ENCODE measurements at places on chromosomes 6 and 20.

- no peak for DNase-seq
These were observed 226.8 kb downstream of the EYA4 start for GRCh38 chr6:133467982-133468380.

- no peak for DNase-seq
These were observed 436.9 kb upstream of the MARCKS start for GRCh38 chr6:113420290-113420689.

DNA sequence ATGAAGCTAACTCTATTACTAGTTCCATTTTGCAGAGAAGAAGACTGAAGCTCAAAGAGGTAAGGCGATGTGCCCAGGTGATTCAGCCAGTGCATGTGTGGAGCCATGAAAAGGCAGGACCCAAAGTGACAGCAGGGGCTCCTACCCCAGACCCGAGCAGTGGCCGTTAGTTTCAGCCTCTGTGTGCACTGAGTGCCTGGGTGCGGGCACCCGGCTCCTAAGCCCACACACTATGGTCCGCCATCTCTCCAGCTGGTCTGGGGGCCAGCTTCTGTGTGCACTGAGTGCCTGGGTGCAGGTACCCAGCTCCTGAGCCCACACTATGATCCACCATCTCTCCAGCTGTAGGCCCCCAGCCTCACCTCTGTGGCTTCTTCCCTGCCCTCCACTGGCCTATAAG lies 123.5 kb upstream of the CST7 start:
- no peak for DNase-seq

- no peak for DNase-seq
These were observed 78.5 kb upstream of the TRDN start for GRCh38 chr6:123715006-123715863.
